ENCODE measurements at places on chromosomes 5 and 9. TPM values are rescaled to one million over a fixed set of nuclear protein-coding genes. Genes with fewer than 3 reads are reported as not detected.

RPL35 gene
- total RNA-seq = 2,853 TPM

DMRT3 gene
- not detected for total RNA-seq

OMD gene
- total RNA-seq = not detected

INSL6 gene
- not detected for total RNA-seq

ENG gene
- 0.17 TPM for total RNA-seq

GABRA1 gene
- total RNA-seq = not detected

PRELID2 gene
- total RNA-seq = 7.0 TPM

PAIP1 gene
- 103 TPM for total RNA-seq

CCL28 gene
- total RNA-seq = 0.21 TPM

SOX30 gene
- 0.07 TPM for total RNA-seq

SMIM3 gene
- total RNA-seq = 3.0 TPM

IFNA21 gene
- not detected for total RNA-seq

IL4 gene
- not detected for total RNA-seq

GLDC gene
- total RNA-seq = 17.4 TPM

BTNL9 gene
- 0.88 TPM for total RNA-seq

EFNA5 gene
- total RNA-seq = 20.8 TPM

GARIN3 gene
- total RNA-seq = not detected

CCDC180 gene
- 0.86 TPM for total RNA-seq

TENT4A gene
- 23.4 TPM for total RNA-seq
